ENCODE measurements at places on chromosomes 7 and 10. TPM values are rescaled to one million over a fixed set of nuclear protein-coding genes. Genes with fewer than 3 reads are reported as not detected.

DNA sequence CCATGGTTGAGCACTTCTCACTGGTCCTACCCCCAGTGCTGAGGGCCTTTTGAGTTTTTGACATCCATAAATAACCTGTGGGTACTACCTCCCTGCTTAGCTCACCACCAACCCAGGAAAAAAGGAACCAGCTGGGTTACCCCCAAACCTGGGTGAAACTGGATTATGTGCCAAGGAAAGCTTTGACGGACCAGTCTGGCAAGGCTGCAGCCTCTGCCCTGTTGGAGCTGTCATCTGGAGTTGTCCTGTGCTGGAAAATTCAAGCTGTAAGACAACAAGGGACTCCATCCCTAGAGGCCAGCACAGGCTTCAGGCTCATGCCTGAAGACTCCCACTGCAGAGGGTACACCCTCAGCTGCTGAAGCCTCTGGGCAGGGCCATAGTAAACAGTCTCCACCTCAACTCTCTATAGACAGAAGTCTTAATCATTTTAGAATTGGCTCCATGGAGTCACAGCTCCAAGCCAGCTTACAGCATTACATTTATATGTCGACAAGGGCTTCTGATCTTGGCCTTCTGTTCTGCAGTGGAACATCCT is 115.5 kb upstream of the AFAP1L2 start:
- no peak for DNase-seq

Gene PNLIPRP2
- total RNA-seq: not detected

- no peak for DNase-seq
These were observed 228.0 kb downstream of the RAB11FIP2 start for GRCh38 chr10:117818721-117819120.

DNA sequence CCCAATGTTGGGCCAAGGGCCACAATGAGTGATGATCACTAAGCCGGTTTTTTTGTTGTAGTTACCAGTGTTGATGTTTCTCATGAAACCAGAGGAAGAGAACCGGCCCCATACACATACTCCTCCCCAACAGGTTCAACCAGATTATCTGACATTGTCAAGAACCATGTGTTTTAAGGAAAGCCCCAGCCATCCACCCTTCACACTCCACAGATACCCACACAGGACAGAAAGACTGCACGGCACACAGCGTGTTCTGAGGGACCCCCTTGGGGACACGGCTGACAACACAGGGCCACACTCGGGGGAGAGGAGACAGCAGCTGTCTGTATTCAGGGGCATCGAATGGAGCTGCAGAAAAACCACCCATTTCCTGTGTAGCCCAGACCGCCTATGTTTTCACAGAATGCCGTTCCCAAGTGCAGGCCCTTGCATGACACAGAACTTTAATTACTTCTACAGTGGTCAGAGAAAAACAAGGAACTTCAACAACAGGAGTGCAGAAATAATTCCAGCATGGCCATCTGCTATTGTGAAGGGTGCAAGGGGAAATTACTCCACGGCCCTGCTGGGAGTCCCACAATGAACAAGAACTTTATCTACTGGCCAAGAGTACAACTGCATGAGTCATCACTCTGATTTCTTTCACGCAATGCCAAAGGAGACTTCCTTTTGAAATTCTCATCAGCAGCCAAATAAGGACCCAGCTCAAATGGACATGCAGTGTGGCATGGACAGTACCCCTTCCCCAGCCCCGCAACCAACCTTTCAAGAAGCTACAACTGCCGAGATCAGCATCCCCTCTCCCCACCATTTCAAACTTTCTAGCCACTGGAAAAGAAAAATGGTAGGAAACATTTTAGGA is 2.3 kb downstream of the KLF6 start:
- DNase-seq: peak; percentile 87

- no peak for DNase-seq
These were observed 19.1 kb downstream of the TSPAN14 start for GRCh38 chr10:80473096-80473657.

Gene GCK
- total RNA-seq: not detected

DNA sequence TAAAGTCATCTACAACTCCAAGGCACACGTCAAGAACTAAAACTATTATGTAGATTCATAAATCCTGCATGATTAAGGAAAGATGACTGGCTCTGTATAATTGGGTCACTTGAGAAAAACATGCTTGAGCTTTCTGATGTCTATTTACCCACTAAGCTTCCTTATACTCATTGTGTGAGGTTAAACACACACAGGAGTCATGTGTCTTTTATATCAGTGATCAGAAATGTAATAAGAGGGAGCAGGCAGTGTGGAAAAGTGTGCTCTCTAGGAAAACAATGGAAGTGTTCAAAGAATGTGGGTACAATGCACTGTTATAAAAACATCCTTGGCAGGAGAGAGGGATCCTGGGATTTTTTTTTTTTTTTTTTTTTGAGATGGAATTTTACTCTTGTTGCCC is 108.6 kb upstream of the ARID5B start:
- DNase-seq: peak; percentile 77

DNA sequence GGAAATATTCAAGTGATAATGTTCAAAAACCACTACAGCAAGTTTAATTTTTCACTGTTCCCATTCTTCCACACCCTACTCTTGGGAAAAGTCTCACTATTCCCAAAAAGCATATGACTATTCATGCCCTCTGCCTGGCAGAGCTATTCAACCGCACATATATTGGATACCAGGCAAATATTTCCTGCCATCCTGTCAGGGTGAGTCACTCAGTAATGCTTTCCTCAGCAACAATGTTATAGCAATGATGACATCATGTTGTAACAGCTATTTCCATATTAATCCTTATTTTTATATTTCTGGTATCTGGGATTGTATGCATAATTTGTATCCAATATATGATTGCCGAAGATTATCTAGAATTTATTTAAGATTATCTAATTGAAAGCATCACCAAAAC is 114.0 kb upstream of the PLXDC2 start:
- DNase-seq: no peak

Gene SNX10
- 17.9 TPM for total RNA-seq

DNA sequence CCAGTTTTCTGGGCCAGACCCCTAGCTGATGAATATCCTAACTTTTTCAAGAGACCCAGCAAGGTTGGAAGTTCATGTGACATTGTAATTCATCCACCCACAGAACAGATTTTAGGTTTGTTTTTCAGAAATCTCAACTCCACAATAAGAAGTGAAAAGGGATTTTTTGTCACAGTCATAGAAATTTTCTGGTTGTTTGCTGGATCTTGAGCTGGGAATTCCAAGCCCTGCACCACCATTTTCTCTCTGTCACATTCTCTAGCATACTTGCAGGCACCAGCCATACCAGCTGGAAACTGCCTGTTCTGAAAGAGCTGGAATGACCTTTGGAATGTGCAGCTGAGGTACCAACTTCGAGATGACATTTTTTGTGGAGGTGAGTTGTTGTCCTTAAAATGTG is 8.5 kb downstream of the TAS2R60 start:
- DNase-seq: no peak

DNA sequence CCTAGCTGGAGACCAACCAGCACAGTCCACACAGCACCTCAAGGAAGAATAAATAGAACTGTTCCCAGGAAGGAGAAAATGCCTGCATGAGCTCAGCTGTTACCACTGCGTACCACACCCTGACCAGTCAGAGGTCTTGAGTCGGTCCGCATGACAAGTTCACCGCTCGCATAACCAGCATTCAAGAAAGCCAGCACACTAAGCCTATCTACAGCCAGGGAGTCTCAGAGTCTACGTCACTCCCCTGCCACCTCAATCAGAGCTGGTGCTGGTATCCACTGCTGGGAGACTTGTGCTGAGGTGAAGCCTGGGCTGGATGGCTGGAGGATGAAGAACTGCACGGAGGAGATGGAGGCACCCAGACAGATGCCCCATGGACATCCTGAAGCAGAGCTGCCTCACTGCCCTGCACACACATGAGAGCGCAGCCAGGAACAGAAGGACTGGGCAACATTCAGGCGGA is 19.6 kb downstream of the AKR1C1 start:
- DNase-seq: peak; percentile 98

Gene SNX13
- 9.8 TPM for total RNA-seq

Gene GRM8
- not detected for total RNA-seq

Gene SH3PXD2A
- total RNA-seq: 2.8 TPM

DNA sequence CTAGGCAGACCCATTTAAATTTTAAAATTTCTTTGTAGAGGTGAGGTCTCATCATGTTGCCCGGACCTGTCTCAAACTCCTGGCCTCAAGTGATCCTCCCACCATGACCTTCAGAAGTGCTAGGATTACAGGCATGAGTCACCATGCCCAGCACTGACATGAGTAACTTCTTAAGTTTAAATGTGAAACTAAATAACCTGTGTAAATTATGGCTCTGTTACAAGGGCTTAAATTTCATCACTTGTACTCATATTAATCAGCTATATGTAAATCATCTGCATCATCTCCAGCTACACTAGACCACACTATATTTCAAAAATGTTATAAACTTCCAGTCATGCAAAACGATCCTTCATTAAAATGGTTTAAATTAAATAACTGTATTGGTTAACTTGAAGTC is 56.1 kb downstream of the ATAD1 start:
- DNase-seq: peak; percentile 34

GRCh38 chr7:45973725-45974532 is 52.9 kb upstream of the IGFBP3 start:
- DNase-seq: peak; percentile 49

Gene ELMO1
- not detected for total RNA-seq

Measured in Caki2 (cell line).